Colonic mucosa (tissue), 4 donors: ENCODE measurements at places on chromosomes 6 and 20.

DNA sequence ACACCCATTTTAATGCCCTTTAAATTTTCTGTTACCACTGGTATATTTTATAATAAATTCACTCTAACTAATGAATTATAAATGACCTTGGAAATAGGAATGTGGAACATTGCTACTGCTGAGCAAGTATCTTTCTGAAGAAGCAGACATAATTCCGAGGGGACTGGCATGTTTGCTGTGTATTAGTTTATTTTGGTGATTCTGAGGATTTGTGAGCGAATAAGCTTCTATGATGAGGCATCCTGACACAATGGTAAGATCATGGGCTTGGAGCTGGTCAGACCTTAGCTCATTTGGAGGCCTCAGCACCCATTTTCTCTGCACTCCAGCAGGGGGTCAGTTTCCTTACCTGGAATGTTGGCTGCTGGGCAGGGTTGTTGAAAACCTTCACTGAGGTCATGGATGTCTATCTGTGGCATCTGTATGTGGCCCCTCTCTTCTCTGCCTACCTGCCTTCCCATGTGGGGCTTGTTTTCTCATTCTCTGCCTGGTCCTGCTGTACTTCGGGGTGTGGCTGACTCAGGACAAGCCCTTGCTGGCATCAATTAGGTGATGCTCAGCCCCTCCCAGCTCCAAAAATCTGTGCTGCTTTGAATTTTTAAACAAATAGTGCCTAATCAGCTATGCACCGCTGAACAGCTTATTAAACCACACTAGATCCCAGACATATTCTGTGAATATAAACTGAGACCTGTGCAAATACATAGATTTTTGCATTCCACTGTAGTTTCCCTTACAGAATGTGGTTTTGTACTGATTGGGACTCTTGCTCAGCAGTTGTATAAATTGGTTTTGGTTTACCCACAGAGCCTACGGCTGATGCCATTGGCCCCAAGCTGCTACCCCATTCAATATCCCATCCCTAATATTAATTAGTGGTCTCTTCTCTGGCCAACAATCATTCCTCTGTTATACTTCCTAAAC is 10.7 kb downstream of the ARID1B start:
- DNase-seq: no peak

DNA sequence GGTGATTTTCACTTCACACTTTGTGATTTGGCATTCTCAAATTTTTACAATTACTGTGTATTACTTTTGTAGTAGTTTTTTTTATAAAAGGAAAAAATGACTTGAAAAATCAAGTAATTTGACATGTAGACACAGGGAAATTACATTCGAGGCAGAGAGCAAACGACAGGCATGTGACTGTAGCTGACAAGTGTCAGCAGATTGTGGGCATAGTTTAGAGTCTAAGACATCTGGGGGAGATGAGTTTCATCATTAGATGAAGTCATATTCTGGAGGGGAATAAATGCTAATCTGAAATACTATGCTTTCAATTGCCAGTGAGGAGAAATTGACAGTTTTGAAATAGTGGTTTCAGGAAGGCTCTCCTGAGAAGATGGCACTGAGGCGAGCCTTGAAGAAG is 126.0 kb downstream of the MTHFD1L start:
- DNase-seq: no peak

- DNase-seq: no peak
Measured at GRCh38 chr20:53448875-53449274, 144.8 kb downstream of the ZNF217 start.

GRCh38 chr20:63106108-63106764 is 99.5 kb upstream of the BHLHE23 start:
- DNase-seq: peak; percentile 78

- no peak for DNase-seq
Measured at GRCh38 chr6:52415917-52416628, 4.1 kb upstream of the EFHC1 start.

GRCh38 chr6:21420146-21420878 is 173.2 kb upstream of the SOX4 start:
- no peak for DNase-seq

DNA sequence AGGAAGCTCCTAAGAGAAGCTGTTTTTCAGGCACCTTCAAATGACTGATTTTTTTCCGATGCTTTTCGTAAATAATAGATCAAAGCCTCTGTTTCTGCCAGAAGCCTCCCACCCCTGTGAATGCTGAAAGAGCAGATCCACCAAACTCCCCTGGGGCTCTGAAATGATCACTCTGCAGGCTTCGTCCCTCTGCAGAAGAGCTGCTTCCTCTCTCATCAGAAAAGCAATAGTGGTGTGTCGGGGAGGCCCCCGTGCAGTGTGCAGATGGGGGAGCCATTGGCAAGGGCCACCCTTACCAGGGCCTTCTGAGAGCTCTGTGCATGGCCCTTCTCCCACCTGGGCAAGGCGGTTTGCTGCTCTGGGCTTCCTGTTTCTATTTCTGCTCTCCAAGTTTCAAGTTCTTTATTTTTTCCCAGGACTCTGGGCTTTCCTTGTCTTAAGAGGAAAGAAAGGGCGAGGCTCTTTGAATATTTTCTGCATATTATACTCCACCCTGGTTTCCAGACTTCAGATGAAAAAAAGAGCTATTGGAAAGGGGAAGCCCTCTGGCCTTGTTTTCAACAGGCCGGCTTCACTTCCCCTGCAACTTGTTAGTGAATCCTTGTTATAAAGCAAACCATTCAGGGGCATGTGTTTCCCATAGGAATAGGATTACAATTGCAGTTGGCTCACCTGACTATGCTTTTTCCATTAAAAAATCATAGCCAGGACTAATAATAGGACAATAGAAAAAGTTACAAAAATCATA is 155.2 kb downstream of the TTLL2 start:
- no peak for DNase-seq

DNA sequence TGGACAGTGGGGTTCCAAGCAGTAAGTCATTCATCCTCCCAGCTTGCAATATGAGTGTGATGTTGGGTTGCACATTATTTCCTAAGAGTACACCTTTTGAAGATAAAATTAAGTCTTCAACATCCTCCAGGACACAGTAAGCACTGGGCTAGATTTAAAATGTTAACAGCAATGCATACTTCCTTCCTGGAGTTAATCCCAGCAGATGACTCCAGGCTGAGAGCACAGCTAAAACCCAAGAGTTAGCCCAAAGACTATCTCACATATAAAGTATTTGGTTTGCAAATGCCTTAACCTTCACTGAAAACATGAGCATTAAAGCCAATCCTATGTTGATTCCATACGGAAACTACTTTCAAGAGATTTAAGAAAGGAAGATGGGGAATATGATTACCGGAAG is 69.2 kb downstream of the SLC23A2 start:
- no peak for DNase-seq
